Skeletal muscle tissue (tissue), 5 donors: ENCODE measurements at places on chromosomes 1 and 21. TPM values are rescaled to one million over a fixed set of nuclear protein-coding genes. Genes with fewer than 3 reads are reported as not detected.

Gene CASQ2
- total RNA-seq, result 416 TPM

Gene HES5
- total RNA-seq, result 1.6 TPM

Gene OR2T35
- total RNA-seq, result not detected

Gene SPRR4
- total RNA-seq, result not detected

Gene PLPP3
- 132 TPM for total RNA-seq

Gene MYOG
- 247 TPM for total RNA-seq
